ENCODE measurements at places on chromosomes 5 and 9. TPM values are rescaled to one million over a fixed set of nuclear protein-coding genes. Genes with fewer than 3 reads are reported as not detected.

- DNase-seq = no peak
Measured at GRCh38 chr5:39604491-39604890, 179.7 kb upstream of the DAB2 start.

DNA sequence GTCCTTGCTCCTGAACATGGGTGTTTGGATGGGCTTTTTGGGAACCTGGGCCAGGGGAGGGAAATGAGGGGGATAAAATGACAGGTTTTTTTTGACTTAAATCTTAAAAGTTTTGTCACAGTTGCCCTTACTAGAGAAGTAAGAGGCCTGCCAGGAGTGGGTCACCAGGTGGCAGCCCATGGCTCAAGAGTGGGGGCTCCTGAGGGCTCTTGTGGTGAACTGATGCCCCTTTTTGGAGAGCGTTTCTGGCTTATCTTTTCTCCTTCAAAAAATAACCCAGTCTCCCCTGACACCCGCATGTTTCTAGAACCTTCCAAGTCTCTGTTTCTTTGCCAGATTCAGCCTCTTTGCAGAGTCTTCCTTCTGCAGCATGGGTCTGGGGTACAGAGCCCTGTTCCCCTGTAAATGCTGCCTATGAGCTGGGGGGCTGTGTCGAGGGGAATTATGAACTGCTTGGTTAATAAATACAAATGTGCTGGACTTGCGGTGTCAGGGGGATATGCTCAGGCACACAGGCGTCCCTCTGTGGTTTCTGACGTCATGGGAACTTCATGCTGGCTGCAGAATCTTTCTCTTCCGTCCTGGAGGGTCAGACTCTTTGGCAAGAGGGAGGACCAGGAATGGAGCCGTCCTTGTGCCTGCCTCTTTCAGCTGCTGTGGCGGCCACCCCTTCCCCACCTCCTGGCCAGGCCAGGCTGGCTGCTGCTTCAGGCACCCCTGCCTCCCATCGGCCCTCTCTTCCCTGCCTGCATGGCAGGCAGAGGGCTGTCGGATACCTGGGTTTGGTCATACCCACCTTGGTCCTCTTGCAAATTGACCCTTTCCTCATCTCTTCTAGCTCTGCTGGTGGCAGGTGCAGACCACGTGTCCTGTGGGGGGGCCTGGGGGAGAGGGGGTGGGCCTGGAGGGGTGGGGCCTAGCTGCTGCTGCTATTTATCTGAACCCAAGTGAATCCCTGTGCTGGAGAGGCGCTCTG lies 30.1 kb downstream of the PTPA start:
- no peak for DNase-seq

- no peak for DNase-seq
Measured at GRCh38 chr5:11121885-11122284, 360.9 kb upstream of the DAP start.

DNA sequence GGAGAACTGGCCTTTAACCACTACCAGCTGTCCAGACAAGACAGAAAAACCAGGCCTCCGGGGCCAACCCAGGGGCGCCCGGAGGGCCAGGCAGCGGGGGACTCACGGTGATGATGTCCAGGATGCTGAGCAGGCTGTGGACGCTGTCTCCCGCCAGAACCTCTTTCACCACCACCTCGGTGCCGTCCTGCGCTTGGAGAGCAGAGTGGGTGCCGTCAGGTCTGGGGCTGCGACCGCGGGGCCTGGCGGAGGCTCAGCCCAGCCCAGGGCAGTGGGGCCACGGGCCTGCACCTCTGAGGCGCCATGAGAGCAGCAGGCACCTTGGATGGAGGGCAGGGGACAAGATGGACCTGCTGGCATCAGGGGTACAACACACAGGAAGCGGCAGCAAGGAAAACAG lies 9.7 kb downstream of the PNPLA7 start:
- no peak for DNase-seq

DNA sequence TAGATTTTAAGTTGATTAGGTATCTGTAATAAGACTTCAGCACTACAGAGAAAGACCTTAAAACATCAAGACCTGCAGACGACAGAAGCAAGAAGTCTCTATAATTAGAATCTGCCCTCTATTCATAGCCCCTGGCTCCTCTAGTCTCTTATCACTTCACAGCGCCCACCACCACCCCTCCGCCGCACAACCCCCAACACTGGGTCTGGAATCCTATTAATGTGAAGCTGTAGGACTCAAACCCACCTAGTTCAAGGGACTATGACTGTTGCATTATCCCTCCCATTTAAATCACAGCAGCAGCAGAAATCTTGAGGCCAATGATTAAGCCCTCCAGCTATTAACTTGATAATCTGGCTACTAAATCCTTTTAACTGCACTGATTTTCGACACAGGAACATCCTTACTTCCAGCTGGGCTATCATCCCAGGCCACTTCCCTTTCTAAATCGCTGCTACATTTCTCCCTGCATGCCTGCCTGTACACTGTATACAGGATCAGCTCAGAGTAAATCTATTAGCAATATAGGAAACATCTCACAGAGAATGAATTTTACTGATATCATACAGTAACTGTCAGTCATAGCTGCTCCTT lies 159.5 kb upstream of the GRAMD2B start:
- DNase-seq = no peak

Gene MLANA
- 0.05 TPM for total RNA-seq

DNA sequence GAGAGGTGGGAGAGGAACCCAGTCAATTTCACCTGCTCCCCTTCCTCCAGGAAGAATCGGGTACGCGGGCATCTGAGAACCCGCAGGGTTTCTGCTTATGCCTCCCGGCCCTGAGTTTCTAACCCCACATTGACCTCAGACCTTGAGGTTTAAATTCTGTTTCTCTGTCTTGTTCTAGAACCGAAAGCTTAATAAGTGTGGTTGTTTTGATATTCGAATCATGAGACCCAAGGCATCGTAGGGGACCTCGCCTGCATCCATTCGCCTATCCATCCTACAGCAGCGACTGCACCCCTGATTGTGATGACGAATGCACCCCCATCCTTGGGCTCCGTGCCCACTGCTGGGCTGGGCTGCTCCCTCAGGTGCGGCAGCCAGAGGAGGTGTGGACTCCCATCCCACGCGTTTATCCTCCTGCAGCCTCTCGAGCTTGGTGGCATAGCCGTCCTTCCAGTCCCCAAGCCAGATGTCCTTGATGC lies 80.8 kb upstream of the IER5L start:
- DNase-seq = no peak

- DNase-seq = no peak
Measured at GRCh38 chr9:92769990-92770359, 5.3 kb upstream of the BICD2 start.

Gene CTXN3
- not detected for total RNA-seq

DNA sequence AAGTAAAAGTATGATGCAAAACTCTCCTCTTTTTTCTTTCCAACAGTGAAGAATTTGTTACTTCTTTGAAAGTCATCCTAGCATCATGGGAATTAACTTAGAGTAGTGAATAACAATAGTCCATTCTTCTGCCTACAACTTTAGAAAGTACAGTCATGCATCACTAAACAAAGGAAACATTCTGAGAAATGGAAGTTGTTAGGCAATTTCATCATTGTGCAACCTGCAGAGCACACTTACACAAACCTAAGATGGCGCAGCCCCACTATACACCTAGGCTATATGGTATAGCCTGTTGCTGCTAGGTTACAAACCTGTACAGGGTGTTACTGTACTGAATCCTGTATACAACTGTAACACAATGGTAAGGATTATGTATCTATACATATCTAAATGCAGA lies 1209.3 kb upstream of the C9orf72 start:
- no peak for DNase-seq

DNA sequence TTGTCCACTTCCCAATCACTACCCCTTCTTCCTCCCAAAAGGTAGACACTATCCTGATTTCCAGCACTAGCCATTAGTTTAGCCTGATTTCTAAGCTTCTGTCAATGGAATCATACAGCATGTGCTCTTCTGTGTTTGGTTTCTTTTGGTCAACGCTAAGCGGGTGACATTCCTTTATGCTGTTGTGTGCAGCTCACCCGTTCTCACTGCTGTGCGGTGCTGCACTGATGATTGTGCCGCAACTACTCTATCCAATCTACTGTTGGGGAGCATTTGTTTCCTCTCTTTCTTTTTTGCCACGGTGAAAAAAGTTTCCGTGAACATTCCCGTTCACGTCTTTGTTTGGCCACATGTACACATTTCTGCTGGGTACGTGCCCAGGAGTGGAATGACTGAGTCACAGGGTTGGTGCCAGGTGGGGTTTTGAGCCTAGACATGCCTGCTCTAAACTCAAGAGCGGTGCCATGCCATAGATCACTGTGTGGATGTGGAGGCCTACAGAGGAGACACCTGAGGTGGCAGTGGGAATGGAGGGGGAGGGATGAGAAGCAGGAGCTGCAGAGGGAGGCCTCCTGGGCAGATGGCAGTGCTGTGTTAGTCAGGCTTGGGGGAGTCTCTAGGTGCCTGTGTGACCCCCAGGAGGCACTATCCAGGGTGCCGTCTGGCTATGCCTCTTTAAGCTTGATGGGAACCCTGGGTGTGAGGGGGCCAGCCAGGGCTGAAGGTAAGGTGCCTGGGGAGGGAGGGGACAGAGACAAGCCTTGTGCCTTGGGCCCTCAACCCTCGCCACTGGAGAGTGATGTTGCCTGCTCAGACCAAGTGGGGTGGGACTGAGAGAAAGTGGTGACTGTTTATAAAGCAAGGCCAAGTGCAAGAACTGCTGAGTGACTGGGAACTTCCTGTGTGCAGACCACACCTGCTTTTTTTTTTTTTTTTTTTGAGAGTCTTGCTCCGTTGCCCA lies 11.4 kb upstream of the ANKRD33B start:
- no peak for DNase-seq

- no peak for DNase-seq
Measured at GRCh38 chr5:2311851-2312250, 429.1 kb upstream of the IRX4 start.

DNA sequence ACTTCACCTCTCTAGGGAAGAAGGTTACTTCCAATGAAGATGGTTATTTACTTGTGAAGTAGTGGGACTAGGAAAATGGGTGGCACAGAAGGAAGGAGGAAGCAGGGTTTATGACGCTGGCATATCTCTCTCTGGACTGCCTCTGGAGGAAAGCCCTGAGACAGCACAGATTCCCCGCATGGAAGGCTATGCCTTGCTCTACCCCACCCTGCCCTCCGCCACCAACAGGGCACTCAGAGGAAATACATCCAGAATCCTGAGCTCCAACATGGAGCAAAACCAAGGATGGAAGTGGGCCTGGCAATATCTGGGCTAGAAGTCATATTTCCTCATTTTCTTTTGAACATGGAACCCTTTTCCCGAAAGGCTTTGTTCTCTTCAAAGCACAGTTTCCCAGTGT lies 346.9 kb downstream of the ZSWIM6 start:
- no peak for DNase-seq

DNA sequence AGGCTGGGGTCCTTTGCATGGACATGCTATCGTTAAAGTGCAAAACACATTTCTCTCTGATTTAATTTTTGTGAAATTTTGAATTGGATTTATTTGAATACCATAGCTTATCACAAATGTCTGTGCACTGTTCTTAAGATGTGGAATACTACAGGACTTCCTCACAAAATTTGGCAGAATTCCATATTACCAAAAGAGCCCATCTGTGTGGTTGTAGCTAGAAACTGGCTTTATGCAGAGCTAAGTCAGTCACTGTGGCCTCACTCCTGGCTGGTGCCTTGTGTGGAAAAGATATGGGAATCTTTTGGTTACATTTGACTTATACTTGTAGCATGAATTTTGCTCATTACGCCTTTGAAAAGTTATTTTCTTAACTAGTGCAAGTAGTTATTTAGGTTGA lies 35.5 kb downstream of the ACO1 start:
- no peak for DNase-seq

GRCh38 chr5:3346111-3346820 lies 249.4 kb upstream of the IRX1 start:
- DNase-seq = no peak

DNA sequence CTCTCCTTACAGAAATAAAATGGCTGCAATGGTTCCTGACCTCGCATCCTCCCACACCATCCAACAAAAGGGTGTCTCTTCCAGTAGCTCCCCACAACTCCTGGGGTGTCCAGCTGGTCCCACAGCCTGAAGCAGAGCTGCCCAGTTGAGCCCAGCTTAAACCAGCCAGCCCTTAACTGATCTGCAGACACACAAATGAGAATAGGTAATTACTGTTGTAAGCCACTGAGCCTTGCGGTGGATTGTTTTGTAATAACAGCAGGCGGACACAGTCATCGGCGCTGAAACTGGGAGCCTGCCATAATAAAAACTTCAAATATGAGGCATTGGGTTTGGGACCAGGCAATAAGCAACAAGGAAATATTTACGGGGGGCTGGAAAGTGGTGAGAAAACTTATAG lies 10.4 kb upstream of the ZBTB43 start:
- no peak for DNase-seq

Gene SIT1
- total RNA-seq = 1.1 TPM

DNA sequence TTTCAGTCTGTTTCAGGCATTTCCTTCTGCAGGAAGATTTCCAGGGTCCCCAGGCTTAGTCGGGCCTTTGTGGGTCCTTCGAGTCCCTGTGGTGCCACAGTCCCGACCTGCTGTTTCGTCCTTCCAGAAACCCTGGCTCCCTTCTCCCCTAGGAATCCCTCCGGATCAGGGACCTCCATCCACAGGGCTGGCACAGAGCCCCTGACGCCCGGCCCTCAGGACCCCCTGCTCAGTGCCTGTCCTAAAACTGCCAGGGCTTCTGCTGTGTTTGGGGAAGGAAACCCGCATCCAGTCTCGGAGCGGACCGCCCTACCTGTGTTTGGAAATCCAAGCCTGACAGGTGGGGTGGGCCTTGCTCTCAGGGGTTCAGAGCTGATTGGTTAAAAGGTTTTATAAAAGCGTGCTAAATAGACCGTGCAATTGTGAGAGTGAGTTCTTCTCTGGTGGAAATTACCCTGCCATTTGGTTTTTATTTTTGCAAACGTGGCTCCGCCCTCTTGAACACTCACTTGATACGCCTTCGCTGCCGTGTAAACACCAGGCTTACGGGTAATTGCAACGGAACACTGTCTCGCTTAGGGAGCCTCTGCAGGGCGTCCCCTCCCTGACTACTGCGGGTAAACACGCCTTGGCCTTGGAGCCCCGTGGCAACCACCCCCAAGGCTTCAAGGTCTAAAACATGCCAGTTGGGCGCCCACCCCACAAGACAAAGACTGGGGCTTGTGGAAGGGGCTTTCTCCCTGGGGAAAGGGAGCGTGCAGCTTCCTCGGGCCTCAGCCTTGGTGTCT lies 121.2 kb downstream of the PHF2 start:
- DNase-seq = no peak

- DNase-seq = no peak
Measured at GRCh38 chr9:100515578-100516494, 42.9 kb downstream of the TMEFF1 start.

DNA sequence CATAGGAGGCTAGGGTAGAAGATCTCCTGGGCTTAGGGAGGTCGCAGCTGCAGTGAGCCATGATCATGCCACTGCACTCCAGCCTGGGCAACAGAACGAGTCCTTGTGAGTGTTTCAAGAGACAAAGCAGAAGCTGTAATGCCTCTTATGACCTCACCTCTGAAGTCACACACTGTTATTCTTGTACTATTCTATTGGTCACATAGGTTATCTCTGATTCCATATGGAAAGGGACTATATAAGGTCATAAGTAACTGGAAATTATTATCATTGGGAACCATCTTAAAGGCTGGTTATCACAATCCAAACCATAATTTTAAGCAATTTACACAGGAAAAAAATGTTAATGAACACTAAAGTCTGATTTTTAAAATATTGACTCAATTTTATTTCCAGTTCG lies 17.9 kb upstream of the AFF4 start:
- no peak for DNase-seq

Gene LSM11
- 1.8 TPM for total RNA-seq

Gene C1QTNF2
- total RNA-seq = 0.37 TPM

GRCh38 chr9:130215341-130216119 lies 43.3 kb downstream of the NCS1 start:
- DNase-seq = no peak

Gene HEMGN
- total RNA-seq = 218 TPM

Gene TIGD6
- 2.9 TPM for total RNA-seq
